IPS-NIHi11 (cell line): ENCODE measurements at places on chromosomes 2 and 18.
A peak's percentile ranks its signal among the peaks of the same experiment; 100 is the strongest.

DNA sequence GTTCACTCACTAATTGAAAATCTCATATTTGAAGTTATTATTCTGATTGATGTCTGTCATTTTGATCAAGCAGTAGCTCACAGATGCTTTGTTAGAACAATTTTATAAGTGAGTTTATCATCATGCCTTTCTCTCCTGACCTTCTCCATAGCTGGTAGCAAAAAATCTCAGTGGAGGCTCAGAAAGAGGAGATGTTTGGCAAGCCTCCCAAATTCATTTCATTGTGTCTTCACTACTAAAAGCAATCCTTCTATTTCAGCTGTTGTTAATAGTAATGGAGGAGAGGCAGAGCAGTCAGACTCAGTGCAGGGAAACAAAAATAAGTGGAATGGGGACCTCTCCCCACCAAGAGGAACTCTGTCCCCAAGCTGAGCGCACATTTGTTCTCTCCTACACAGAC lies 2127.8 kb upstream of the CELF4 start:
- DNase-seq = no peak

DNA sequence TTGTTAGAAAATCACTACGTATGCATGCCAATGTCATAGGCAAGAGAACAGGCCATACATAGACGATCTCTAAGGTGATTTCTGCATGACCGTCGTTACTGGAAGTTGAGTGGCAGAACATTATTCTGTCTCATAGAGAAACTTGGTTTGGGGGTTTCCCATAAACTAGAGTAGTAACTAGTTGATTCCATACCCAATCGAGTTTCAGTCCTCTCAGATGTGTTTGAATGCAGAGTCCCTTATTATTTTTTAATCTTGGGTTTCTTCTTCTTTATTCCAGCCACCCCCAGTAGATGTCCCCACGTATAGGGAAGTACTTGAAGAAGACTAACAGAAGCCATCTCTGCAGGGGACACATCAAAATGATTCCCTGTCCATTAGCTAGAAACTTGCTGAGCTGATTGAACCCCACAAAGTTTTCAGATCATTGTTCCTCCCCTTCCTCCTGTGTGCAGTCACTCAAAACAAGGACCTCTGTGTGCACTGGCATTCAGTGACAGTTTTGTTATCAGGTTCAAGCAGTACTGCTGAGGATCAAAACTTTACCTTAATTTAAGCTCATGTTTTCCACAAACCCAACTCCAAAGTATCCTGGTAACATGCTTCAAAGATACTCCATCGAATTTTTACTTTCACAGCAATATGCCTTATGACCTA lies 68.4 kb upstream of the CDCA7 start:
- no peak for DNase-seq

- DNase-seq = no peak
These were observed 328.1 kb upstream of the PKDCC start for GRCh38 chr2:41719756-41720155.

DNA sequence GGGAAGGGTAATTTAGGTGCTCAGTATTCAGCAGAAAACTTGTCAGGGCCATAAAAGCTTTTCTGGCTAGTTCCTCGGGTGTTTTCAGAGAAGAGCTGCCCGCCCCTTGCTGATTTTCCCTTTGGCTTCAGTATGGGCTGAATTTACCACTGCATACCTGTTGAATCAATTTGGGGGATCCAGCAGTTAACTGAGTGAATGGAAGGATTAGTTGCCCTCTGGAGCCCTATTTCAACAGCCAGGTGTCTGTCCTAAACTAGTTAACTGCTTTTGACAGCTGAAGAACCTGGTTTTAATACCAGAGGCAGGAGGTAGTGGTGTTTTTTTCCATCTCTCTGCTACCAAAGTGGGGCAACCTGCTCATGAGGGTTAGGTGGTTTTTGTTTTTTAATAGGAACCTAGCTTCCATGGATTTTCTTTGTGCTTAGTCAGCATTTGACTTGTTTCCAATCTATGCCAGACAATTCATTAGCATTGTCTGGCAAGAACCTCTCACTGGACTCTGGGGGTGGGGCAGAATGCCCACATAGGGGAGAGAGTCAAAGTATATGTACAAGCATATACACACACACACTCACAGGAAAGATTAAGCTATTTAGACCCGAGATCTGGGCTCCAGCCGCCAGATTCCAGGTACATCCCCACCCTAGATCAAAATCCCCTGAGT lies 166.5 kb upstream of the SIX3 start:
- no peak for DNase-seq

GRCh38 chr2:96145036-96145847 lies at the start of gene DUSP2:
DUSP2 (minus strand) TSS chr2:96145440; CDS start chr2:96145354, 86 bp downstream.
- DNase-seq = peak; percentile 82

DNA sequence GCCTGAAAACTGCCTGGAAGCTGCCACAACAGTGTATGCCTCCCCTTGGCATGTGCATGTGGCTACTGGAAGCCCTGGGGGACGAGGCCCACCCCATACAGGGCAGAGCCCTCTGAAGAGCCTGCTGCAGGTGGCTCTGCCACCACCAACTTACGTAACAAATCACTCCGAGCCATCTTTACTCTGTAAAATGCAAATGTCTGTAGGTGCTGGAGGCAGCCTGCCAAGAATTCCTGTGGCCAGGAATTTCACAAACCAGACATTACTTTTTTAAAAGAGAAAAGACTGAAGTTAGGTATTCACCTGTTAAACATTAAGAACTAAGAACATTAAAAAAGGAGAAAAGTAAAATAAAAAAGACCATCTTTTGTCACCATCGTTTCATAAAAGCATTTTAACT lies 106.3 kb downstream of the GPR39 start:
- no peak for DNase-seq

- no peak for DNase-seq
These were observed 18.2 kb downstream of the FBLN7 start for GRCh38 chr2:112156152-112156986.

DNA sequence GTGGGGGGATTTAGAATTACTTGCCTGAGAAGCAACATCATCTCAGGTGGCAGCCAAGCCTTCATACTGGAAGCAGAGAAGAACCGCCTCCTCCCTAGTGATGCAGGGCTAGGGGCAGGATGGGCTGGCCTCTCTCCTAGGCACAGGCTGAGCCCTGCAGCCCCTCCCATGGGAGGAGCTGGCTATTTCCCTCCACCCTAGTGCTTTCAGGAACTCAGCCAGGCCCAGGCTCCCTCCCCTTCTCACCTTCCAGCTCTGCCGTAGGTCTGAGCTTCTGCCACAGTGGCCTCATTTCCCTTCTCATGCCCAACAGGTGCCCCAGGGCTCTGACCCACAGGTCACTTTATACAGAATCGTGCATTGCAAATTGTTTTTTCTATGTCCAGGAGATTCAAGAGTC lies 31.0 kb downstream of the CENPA start:
- DNase-seq = peak; percentile 73

- no peak for DNase-seq
These were observed 128.2 kb upstream of the DNAJC10 start for GRCh38 chr2:182587831-182588230.

DNA sequence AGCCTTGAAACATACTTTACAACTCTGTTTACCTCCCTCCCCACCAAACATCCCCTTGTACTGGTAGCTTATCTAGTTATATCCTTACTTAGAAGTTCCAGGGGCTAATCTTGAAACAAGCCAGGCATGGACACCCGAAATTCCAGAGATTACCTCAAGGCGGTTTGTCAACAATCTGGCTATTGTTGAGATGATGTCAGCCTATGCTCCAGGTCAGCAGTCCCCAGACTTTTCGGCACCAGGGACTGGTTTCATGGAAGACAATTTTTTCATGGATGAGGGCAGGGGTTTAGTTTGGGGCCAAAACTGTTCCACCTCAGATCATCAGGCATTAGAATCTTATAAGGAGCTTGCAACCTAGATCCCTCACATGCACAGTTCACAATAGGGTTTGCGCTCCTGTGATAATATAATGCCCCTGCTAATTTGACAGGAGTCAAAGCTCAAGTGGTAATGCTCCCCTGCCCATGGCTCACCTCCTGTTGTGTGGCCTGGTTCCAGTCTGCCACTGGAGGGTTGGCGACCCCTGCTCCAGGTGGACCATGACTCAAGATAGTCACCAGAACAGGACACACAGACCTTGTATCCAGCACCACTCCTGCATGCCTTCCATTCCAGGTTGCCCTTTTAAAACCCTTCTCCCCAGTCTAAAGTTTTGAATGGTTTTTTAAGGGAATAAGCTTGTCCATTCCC lies 171.2 kb downstream of the SPAG16 start:
- DNase-seq = no peak

- peak; percentile 90 for DNase-seq
These were observed 6.0 kb upstream of the INPP5D start for GRCh38 chr2:233053928-233054784.

GRCh38 chr2:54949431-54949830 lies 100.8 kb downstream of the RTN4 start:
- no peak for DNase-seq

- DNase-seq = no peak
These were observed 135.9 kb downstream of the DTNB start for GRCh38 chr2:25537526-25537925.

- DNase-seq = no peak
These were observed 15.0 kb downstream of the RNF149 start for GRCh38 chr2:101293544-101293943.

- DNase-seq = no peak
These were observed 207.1 kb downstream of the ACKR3 start for GRCh38 chr2:236776695-236777251.

DNA sequence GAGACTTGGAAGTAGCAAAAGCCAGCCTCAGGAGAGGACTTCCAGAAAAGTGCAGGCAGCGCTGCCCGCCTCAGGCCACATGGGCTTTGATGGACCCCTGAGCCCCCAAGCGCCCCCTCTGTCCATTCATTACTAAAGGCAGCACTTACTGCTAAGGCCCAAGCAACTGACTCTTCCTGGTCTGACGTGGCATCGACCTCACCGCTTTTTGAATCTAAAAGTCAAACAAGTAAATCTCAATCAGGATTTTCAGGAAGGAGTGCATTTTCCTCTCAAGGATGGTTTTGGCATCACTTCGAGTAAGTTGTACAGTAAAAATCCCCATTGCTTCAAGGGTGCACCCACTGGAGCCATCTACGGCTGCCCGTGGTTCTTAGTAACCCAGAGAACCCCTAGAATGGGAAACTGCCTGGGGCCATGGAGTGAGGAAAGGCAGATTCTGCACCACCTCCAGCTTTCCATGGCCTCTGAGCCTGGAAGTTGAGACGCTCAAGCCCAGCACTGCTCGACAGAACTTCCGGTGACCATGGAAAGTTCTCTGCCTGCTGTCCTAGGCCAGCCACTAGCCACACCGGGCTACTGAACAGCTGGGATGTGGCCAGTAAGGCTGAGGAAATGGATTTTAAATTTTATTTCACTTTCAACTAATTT lies 7.0 kb downstream of the HJURP start:
- DNase-seq = no peak

GRCh38 chr2:120686511-120687168 lies 49.0 kb upstream of the GLI2 start:
- DNase-seq = no peak

GRCh38 chr2:32792416-32792815 lies 154.3 kb upstream of the LTBP1 start:
- DNase-seq = no peak

- DNase-seq = no peak
These were observed 102.9 kb downstream of the CLIP4 start for GRCh38 chr2:29218071-29218470.

GRCh38 chr2:11071211-11071610 lies 84.1 kb upstream of the SLC66A3 start:
- DNase-seq = no peak

DNA sequence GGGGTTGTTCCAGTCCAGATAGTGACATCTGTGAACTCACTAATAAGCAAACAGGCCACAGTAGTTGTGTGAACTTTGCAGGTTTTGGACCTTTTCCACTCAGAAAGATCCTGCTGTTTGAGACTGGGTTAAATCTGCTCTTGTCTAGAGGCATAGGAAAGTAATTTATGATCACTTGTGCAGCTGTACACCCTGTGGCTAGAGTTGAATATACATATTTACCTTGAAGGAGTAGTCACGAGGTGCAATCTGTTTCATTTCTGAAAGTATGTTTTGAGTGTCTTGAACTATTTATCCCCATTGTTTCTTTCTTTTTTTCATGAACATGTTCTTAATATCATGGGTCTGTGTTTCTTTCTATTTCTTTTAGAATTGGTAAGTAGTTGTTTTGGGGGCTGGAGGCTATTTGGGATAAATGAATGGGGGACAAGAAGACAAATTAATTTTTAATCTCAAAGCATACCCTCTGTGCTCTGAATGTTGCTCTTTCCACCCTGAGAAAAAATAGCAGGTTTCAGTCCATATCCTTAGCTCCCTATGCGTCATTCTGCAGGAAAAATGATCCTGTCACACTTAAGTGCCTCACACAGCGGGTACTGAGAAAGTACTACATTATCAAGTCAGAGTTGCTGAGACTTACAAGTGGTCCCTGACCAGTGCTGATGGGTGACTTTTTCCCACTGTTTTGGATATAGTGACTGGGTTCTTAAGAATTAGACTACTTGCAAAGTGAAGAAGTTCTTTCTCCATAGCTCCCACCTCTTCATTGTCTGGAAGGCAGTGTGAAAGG lies 28.2 kb downstream of the DCC start:
- no peak for DNase-seq

GRCh38 chr18:74951165-74951760 lies 257.7 kb downstream of the PTGR3 start:
- no peak for DNase-seq

DNA sequence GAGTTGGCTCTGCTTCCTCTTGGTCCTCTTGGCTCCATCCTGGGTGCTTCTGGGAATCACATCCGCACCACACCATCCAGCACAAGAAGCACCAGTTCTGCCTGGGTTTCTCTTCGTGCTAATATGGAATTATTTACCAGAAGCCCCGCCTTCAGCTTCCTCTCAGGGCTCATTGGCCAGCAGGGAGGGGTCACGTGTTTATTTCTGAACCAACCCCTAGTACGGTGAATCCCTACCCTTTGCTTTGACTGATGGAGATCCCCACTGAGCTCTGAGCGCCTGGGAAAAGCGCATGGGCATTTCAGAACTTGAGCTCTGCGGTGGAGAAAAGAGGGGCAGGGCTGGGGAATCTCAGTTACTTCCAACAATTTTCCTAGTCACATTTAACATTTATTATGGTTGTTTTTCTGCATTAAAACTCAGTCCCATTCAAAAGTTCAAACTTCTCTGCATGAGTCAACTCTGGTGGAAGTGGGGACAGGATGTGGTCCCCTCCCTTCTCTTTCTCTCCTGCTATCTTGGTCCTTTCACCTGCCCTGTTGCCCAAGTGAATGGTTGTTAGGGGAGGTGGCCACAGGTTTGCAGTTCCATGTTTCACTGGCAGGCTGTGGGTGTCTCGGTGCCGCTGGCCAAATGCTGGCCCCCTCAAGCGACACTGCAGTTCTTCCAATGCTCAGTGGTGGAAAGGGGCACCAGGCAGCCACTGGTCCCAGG lies 76.4 kb upstream of the TTC39C start:
- no peak for DNase-seq

- DNase-seq = no peak
These were observed 10.6 kb upstream of the PROC start for GRCh38 chr2:127407661-127408003.

- DNase-seq = no peak
These were observed 57.3 kb downstream of the NEDD4L start for GRCh38 chr18:58101291-58101794.
